ENCODE measurements at places on chromosomes 1 and 21.

GRCh38 chr21:15539376-15539775 is 190.4 kb upstream of the USP25 start:
- DNase-seq: no peak

DNA sequence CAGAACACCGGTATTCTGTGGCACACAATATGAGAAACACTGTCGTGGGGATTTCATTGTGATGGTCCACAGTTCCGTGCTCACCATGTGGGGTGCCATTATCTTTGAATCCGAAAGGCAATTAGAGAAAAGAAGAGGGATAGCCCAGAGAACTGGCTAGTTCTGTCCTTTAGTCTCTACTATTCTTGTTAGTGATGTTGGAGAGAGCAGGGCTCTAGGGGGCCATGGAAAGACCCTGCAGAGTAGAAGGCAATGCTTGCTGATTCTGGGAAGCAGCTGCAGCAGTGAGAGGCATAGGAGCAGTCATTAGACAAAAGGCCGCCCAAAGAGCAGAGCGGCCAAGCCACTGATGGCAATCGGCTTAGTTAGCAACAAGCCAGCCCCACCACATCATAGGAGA is 146.3 kb downstream of the TSEN15 start:
- DNase-seq: no peak

DNA sequence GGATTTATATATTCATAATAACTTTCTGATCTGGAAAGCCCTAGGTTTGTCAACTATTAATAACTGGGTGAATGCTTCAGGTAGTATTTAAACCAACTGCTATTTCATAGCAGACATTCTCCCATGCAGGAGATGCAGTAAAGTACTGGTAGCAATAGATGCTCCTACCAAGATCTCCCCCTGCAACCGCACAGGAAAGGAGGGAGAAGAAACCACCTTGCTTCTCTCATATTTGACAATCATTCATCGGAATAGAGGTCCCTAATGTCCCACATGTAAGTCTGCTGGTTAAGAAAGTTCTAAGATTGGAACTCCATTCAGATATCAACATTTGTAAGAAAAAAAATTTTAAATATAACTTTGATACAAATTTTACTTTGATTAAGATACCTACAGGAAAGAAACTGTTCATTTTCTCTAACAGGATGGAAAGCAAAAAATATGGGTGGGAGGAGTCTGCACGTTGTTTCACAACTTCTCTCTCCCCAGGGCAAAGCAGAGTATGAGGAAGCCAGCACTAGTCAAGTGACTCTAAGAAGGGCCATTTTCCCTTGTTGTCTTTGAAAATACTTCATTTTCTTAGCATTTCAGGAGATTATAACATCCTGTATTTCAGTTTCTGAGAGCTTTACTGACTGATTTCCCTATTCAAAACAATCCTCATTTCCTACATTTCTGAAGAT is at the start of gene PYHIN1:
PYHIN1 (plus strand) TSS at position 498 of the 683 bp plus-strand sequence. CDS start 5,359 bp downstream, outside the sequence.
- no peak for DNase-seq

DNA sequence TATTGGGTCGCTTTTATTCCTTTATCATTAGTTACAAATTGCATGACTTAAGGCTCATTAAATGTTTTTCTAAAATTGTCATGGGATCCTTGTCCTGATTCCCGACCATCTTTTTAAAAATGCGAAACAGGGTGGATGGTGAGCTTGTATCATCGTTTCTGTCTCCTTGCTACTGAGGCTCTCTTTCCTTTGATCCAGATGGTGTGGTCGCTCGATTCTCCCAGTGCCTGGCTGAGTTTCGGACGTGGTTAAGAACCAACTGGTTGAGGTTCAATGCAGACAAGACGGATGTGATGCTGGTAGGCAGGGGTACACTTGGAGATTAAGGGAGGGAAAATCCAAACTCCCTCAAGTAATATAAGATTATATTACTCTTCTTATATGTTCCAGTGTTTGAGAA is 1.2 kb downstream of the MIER1 start:
- no peak for DNase-seq

DNA sequence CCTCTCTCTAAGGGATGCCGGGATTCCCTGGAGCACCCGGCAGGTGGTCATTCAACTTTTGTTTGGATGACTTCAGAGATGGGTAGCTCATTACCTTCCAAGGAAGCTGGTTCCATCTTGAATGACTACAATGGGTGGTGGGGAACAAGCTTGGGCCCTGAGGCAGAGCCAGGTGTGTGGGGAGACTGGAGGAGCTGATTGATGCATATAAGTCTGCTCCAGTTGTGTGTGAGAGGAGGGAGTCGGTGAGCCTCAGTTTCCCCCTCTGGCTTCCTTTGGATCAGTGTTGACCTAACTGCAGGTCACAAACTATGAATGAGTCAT is 133.8 kb upstream of the ZBTB40 start:
- no peak for DNase-seq

GRCh38 chr1:17669866-17670451 is 85.2 kb upstream of the ACTL8 start:
- DNase-seq: no peak

DNA sequence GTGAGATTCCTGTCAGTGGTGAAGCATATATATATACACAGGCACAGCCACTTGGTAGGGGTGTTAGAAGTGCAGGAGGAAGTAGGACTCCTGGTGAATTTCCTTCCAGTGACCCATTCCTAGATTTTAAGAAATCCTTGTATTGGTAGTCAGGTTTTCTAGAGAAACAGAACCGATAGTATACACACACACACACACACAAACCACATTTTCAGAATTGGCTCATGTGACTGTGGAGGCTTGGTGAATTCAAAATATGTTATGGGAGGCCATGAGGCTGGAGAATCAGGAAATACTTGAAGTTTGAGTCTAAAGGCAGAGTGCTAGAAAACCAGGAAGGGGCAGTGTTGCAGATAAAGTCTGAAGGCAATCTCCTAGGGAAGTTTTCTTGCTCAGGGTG is 114.2 kb downstream of the FCRL5 start:
- DNase-seq: no peak

- no peak for DNase-seq
Observed at GRCh38 chr1:85607126-85607920, 26.8 kb downstream of the CCN1 start.

DNA sequence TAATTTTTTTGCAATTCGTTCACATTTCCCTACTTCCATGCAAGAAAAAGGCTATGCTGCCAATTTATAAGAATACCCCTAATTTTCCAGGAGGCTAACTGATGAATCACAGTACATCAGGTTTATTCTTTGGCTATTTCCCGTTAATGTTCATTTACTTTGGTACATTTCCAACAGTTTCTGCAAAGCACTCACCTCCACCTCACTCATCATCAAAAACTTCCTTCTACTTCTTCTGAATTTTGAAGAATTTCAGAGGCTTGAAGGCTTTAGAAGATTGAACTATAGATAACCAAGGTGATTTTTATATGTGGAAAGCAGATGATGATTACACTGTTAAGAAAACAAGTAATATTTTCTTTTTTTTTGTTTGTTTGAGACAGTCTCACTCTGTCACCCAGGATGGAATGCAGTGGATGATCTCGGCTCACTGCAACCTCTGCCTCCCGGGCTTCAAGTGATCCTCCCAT is 60.5 kb upstream of the HP1BP3 start:
- DNase-seq: no peak

DNA sequence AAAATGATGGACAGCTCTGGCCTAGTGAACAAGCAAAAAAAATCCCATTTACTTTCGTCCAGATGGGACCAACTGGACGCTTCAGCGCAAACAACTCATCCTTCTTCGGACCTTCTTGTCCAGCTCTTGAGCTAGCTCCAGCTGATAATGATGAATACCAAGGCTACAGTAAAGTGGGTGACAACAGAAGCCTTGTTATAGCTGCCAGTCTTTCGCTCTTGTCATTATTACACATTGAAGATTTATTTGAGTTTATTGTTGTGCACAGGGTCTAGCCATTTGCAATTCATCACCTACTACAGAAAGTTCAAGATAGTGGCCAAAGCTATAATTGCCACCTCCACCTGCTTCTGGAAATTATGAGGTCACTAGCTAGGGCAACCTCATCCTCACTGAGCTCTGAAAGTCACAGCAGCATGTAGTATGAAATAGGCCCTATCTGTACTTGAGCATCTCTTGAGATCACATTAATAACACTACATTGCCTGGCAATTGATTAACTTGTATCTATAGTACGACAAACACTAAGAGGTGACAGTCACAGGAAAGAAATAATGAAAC is 76.9 kb downstream of the GPATCH2 start:
- no peak for DNase-seq

DNA sequence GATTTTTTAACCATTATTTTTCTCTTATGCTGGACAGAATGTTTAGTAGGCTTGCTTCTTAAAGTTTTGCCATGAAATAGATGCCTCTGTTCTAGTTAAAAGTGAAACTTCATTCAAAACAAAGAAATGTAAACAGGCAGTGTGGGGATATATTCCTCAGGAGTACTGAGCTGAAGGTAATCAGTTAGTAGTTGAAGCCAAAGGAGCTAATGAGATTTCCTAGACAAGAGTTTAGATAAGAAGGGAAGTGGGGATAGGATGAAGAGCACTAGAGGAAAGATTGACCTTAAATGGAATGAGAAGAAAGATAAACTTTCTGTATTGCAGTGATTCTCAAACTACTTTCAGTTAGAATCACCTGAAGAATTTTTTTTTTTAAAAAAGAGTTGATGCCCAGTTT is 23.9 kb downstream of the PRRC2C start:
- DNase-seq: no peak

- DNase-seq: no peak
Observed at GRCh38 chr21:45220071-45220481, 67.6 kb downstream of the POFUT2 start.

DNA sequence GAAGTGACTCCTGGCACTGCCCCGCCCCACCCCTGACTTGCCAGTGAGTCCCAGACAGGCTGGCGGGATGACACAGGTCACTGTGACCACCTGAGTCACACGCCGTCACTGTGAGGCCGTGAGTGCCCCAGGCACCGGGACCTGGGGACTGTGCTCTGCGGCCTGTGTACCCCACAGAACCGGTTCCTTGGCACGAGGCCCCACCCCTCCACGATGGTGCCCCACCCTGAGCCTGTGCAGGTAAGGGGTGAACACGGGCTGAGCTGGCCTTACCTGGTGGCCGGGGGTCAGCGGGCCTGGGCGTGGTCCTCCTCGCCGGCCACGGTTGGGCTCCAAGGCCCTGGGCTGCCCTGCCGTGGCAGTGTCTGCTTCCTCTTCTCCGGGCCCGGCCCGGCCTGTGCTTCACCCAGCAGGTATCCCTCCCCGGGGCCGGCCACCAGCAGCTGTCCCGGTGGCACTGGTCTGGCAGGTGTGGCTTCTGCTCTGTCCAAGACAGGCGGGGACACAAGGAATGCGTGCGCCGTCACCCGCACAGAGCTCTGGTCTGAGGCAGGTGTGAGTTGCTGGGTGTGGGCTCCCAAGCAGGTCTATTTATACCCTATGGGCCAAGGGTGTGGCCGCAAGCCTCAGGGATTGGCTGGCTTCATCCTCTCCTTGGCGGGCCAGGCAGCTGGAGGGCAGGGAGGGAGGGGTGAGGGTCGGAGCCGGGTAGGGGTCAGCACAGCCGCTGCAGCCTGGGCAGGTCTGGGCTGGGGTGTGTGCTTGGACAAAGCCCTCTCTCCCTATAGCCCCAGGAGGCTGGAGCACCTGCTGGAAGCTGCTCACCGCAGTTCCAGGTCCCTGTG is at the start of gene RNF223:
RNF223 (minus strand) TSS at position 564 of the 845 bp plus-strand sequence. CDS start 1,740 bp downstream, outside the sequence.
- no peak for DNase-seq

DNA sequence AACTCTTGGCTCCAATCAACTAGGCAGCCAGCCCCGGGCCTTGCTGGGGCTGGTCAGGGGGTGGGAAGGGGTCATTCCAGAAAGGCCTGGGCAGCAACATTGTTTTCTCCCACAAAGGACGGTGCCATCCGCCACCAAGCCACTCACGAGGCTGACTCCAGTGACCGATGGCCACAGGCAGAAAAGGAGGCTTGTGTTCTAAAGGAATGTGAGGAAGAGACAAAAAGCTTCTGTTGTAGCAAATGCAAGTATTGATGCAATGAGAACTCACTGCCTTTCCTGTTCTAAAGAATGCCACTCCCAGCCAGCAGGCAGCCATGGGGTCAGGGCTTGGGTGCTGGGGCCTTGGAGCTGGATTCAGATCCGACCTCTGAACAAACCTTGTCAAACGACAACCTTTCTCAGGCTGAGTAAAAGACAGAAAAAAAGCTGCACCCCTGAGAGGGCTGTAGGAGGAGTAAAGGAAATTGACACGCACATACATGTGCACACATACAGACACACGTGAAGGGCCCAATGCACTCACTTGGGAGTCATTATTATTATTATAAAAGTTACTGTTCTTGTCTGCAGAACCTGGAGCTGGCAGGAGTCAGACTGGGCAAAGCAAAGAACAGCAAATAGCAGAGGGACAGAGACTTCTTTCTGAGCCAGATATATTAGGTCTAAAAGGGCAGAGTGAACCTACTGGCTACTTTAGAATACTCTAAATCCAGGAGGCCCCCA is 13.9 kb upstream of the PRMT2 start:
- peak; percentile 81 for DNase-seq

DNA sequence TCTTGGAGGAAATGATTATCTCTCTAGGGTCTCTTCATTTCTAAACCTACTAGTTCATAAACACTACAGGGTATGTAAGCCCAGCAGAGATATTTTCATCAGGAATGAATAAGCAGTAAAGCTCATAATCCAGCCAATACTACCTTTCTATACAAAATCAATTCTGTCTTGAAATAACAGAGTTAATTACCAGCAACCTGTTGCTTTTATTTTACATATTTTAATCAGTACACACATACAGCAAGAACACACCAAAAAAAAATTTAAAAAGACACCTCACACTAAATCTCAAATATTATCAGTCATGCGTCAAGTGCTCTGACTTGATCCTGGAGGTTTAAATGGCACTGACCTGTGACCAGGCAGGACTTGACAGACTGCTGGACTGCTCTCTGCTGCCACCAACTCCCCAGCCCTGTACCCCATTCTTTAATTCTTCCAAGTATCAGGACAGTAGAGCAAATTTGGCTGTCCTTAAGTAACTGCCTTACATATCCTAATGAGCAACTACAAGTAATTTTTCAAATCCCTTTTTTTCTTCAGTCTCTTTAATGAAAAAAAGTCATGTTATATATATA is 98.5 kb downstream of the CDC42BPA start:
- DNase-seq: no peak

- DNase-seq: no peak
Observed at GRCh38 chr1:24380508-24380907, 33.1 kb downstream of the STPG1 start.

- no peak for DNase-seq
Observed at GRCh38 chr1:118381197-118381869, 196.3 kb upstream of the SPAG17 start.

DNA sequence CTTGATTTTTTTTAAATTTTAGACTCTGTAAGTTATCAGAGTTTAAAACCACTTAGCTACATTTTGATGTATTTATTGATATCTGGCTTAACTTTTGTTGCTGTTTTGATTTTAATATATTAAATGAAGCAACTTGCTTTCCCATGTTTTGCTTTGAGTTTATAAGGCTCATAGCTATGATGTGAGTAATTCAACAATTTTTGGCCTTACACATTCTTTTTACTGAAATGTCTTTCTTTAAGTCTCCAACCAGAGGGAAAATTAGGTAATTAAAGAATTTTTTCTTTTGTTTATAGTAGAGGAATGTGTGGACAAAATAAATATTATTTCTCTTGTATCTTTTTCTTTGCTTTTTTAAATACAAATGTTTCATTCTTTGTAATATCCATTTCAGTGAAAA is 258.3 kb upstream of the ADAMTS5 start:
- no peak for DNase-seq

- DNase-seq: no peak
Observed at GRCh38 chr1:200343874-200344273, 66.0 kb downstream of the ZNF281 start.

All from hypothalamus (tissue), 51 donors.